ENCODE measurements at places on chromosomes 1 and 21.

DNA sequence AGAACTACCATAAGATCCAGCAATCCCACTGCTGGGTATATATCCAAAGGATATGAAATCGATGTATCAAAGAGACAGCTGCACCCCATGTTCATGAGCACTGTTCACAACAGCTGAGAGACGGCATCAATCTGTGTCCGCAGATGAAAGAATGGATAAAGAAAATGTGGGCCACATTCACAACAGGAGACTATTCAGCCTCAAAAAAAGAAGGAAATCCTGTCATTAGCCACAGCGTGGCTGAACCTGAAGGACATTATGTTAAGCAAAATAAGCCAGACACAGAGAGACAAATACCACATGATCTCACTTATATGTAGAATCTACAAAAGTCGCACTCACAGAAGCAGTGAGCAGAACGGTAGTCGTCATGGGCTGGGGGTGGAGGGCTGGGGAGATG, 99.2 kb upstream of the IFFO2 start:
- DNase-seq: no peak

DNA sequence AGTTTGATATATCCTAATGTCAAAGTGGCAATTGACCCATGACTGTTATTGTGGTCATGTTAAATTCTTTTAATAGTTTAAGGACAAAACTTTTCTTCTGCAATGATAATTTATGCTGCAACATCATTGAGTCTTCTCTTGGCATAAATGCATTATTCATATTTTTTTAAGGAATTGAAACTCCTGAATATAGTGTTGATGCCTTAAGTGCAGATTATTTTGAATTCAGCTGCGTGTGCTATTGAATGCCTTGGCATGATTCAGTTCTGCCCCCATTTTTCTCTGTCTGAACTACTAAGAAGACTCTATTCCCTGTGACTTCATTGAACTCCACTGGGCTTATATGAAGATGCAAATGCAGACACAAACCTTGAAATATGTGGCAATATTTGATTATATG, 22.6 kb upstream of the NOS1AP start:
- no peak for DNase-seq

DNA sequence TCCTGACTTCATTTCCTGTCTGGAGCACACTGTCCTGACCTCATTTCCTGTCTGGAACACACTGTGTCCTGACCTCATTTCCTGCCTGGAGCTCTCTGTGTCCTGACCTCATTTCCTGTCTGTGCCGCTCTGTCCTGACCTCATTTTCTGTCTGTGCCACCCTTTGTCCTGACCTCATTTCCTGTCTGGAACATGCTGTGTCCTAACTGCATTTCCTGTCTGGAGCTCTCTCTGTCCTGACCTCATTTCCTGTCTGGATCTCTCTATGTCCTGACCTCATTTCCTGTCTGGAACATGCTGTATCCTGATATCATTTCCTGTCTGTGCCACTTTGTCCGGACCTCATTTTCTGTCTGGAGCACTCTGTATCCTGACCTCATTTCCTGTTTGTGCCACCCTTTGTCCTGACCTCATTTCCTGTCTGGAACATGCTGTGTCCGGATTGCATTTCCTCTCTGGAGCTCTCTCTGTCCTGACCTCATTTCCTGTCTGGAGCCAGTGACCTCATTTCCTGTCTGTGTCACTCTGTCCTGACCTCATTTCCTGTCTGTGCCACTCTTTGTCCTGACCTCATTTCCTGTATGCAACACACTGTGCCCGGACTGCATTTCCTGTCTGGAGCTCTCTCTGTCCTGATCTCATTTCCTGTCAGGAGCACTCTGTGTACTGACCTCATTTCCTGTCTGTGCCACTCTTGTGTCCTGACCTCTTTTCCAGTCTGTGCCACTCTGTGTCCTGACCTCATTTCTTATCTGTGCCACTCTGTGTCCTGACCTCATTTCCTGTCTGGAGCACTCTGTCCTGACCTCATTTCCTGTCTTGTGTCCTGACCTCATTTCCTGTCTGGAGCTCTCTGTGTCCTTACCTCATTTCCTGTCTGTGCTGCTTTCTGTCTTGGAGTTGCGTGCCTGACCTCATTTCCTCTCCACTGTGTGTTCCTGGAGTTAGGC, 27.6 kb downstream of the SKI start:
- DNase-seq: peak; percentile 47

DNA sequence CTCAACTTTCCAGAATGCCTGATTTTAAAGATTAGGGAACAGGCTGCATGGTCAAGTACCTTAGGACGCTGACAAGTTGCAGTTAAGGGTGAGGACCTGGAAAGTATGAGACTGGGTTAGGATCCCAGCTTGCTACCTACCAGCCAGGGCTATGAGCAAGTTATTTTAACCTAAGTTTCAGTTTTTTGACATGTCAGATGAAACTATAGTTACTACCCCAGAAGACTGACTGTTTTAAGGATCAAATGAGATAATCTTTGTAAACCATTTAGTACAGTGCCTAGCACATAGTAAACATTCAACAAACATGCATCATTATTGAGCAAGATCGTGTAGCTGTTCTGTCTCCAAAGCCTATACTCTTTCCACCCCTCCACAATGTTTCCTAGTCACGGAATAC, 14.4 kb downstream of the THEMIS2 start:
- no peak for DNase-seq

DNA sequence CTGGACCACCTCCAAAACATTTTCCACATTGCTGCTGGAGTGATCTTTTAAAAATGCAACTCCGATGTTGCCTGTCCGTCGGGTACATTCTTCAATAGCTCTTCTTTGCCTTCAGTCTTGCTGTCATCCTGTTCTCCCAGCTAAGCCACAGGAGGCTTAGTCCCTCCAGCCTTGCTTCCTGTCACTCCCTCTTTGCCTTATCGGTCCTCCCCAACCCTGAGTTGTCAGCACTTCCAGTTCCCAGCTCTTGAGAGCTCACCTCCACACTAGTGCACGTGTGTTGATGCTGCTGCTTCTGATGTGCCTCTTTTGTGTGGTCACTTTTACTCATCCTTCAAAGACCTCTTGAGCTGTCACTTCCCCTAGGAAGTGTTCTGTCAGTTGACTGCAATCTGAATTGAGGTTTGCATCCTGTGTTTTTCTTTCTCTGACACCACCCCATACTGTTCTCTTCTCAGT, 15.3 kb downstream of the UCK2 start:
- DNase-seq: no peak

DNA sequence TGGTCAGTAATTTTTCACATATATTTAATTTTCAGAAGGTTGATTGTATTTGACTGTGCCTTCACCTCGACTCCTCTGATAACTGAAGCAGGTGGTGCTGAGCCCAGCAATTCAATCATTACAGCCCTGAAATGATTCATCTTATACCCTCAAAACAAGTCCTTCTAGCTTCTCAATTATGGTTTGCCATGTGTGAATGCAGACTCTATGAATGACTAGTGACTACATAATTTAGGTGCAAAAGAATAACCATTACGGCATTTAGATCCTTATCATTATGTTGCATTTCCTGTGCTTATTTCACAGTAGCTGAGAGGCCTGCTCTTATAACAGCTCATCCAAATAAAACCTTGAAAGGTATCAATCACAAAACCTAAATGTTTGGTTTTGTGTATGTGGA, 54.0 kb upstream of the COL11A1 start:
- DNase-seq: no peak

- no peak for DNase-seq
These were observed 59.3 kb downstream of the NUP210L start for GRCh38 chr1:154095456-154096060.

- no peak for DNase-seq
These were observed 22.4 kb upstream of the DR1 start for GRCh38 chr1:93323185-93323820.

GRCh38 chr1:54252371-54252936, 52.5 kb downstream of the MRPL37 start:
- DNase-seq: no peak

GRCh38 chr1:179082999-179083335, 1.1 kb downstream of the TOR3A start:
- DNase-seq: no peak

DNA sequence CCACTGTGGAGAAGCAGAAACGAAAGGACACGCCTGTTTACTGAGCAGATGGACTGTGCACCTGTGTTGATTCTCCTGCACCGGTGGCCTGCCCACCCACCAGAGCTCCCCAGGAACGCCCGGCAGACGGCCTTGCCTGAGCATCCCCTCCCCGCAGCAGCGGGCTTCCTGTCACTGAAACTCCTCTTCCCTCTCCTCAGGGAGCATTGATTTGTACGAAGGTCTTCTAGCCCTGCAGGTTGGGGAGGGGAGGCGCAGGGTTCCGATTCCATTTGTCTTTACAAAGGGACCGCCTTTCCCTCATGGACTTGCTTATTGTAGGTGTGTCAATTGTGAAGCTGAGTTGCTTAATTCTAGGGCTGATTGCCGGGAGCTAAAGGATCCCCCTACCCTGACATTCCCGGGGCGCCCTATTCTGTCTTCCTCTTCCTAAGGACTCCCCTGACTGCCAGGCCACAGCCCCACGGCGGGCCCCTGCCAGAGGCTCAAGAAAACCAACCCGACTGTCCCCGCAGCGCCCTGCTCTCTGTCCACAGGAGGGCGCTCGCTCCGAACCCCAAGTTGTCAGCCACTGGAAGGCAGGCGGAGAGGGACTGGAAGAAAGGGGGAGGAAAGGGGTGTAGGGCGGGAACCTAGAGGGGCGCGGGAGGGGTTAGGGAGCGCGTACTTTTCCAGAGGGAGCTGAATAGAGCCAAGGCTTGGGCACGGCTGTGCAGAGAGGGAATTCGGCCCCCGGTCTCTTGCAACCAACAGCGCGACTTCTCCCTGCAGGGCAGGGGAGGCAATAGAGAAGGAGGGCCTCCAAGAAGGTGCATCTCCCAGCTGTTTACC, 2.8 kb downstream of the S100A6 start:
- peak; percentile 56 for DNase-seq

DNA sequence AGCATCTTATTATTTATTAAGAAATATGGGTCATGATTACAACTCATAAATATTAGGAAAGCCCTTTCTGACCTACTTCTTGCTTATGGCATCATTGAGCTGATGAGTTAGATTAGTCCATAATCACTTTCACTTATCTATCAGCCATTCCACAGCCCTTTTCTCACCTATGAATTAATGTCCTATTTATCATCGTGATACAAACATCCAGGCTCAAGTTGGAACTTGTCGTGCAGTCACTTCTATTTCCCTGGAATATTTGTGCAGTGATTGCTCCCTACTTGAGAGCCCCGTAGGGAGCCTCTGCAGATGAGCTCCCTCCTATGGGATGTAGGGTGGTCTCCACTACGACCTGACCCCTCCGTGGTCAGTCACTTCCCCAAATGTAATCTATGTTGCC, 8.1 kb upstream of the F3 start:
- no peak for DNase-seq

DNA sequence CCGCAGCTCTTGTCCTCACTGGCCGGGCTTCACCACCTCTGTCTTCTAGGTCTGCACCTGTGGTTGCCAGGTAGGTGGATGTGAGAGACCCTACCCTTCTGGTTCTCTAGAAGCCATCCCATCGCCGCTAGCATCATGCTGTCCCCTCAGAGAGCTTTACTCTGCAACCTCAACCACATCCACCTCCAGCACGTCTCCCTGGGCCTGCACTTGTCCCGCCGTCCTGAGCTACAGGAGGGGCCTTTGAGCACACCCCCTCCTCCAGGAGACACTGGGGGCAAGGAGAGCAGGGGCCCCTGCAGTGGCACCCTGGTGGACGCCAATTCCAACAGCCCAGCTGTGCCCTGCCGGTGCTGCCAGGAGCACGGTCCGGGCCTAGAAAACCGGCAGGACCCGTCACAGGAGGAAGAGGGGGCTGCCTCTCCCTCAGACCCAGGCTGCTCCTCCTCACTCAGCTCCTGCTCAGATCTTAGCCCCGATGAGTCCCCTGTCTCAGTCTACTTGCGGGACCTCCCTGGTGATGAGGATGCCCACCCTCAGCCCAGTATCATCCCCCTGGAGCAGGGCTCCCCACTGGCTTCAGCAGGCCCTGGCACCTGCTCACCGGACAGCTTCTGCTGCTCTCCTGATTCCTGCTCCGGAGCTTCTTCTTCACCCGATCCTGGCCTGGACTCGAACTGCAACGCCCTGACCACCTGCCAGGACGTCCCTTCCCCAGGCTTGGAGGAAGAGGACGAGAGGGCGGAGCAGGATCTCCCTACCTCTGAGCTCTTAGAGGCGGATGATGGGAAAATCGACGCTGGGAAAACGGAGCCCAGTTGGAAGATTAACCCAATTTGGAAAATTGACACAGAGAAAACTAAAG, 1.2 kb downstream of the RUSC1 start:
- no peak for DNase-seq

DNA sequence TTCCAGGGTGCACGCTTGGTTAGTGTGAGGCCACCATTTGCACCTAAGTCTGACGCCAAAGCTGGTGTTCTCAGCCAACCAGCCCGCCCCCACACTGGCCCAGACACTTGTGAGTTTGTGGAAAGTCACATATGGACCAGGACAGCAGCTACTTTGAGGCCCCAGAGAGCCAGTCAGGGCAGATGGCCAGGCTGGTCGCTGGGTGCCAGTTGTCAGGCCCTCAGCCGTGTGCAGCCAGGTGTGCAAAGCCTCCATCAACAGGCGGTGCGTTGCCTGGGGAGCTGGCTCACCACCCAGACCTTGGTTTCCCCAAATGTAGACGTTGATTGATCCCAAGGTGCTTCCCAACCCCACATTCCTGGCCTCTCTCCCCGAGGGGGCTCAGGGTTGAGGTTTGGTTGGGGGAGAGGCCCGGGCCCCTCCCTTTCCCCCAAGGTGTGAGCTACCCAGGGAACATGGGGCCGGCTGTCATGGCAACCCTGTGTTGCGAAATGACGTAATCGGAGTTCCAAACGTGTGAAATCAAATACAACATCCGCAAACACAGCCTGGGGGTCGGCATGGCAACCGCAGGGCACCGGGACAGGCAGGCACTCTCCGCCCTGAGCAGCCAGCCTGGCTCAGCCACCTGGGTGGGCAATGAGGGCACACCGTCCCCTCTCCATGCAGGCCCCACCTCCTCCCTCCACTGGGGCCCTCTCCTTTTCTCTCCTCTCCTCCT, 42.2 kb upstream of the WNT4 start:
- DNase-seq: no peak

DNA sequence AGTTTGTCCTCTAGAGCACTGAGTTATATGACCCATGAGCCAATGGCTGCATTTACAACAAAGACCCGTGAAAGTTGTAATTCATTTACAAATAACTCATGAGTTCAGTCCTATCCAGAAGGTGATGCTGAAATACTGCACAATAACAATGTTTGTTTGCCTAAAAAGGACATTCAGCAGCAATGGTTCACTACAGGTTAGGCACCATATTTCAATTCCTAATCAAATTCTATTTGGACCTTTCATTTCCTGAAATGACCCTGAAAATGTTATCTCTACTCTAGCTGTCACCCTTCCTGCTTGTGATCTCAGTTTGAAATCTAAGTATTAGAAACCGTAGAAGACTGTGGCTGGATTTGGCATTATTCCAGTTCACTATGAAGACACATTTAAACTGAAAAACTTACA, 191.2 kb upstream of the SAMSN1 start:
- no peak for DNase-seq
